Activated CD4-positive, alpha-beta T cell treated with anti-CD3 and anti-CD28 coated beads for 24 hours (primary cell): ENCODE measurements at places on chromosomes 6 and 20.

DNA sequence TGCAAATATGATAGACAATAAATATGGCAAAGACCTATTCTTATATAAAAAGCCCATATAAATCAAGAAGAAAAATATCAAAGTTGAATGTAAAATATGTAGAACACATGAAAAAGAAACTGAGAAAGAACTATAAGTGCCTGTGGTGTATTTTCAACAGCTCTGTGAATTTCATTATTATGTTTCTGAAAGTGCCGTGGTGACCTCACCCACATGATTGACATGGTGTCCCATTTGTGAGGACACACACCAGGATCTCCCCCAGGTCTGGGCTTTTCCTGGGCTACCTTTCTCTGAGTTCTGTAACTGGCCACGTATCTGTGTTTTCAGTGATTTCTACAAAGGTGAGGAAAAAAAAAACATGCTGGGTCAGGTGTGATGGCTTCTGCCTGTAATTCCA lies 86.7 kb downstream of the BMP6 start:
- no peak for DNase-seq

- no peak for DNase-seq
Observed at GRCh38 chr6:108157981-108158525, 7.8 kb upstream of the NR2E1 start.

DNA sequence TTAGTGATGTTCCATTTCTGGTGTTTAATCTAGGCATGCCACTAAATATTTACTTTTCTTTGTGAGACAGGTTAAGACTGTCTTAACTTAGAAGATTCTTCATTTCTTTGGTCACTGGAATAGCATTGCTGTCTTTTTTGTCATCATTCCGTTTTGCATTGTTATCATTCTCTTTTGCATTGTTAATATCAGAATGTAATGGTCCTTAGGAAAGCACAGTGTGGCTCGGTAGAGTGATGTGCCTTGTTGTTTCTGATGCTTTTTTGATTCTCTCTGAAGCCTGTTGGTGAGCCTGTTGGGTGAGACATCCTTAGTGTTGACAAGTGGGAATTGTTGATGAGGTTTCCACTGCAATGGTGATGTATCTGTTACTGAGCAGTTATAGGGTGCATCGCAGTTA lies 23.2 kb downstream of the PLCB4 start:
- no peak for DNase-seq

GRCh38 chr20:17919149-17919548 lies 49.4 kb downstream of the SNX5 start:
- DNase-seq: no peak

GRCh38 chr20:47675190-47676142 lies 109.8 kb downstream of the SULF2 start:
- no peak for DNase-seq

DNA sequence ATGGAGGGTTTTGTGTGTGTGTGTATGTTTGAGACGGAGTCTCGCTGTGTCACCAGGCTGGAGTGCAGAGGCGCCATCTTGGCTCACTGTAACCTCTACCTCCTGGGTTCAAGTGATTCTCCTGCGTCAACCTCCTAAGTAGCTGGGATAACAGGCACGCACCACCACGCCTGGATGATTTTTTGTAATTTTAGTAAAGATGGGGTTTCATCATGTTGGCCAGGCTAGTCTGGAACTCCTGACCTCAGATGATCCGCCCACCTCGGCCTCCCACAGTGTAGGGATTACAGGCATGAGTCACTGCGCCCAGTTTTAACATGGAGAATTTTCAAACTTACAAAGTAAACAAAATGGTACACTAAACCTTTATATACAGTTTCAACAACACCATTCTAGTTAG lies 22.8 kb downstream of the AMD1 start:
- DNase-seq: no peak

- DNase-seq: no peak
Observed at GRCh38 chr20:18688676-18689075, 100.8 kb downstream of the DTD1 start.

DNA sequence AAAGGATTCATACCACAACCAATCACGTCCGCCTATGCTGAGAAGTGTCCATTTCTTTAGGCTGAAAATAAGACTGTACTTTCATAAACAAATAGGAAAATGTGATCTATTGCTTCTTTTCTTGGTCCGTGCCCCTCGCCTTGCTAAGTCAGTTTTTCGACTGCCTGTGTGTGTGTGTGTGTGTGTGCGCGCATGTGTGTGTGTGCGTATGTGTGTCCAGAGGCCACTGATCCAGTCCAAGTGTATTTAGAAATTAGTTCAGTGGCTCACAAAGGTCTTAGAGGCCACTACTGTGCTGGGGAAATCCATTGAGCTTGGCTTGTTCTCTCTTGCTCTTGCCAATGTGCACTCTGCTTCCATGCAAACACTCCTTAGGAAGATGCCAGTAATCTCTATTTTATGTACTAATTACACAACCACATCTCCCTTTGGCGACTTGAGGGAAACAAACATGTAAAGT lies 50.5 kb downstream of the SLC22A23 start:
- no peak for DNase-seq

DNA sequence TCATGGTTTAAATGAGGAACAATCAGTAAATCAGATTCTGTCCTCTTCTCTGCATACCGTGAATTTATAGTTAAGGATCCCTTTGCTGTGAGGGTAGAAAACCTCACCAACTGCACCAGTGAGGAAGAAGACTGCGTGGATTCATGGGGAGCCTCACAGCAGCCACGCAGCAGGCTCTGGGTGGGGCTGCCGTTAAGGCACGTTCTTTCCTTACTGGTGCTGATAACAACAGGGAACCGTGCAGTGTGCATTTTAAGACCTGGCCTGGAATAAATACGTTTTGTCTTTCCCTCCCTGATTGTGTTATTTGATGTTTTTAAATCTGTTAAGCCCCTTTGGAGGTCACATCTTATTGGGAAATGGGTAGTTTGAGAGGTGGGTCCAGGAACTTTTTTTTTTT lies 17.6 kb upstream of the MYLK2 start:
- no peak for DNase-seq

DNA sequence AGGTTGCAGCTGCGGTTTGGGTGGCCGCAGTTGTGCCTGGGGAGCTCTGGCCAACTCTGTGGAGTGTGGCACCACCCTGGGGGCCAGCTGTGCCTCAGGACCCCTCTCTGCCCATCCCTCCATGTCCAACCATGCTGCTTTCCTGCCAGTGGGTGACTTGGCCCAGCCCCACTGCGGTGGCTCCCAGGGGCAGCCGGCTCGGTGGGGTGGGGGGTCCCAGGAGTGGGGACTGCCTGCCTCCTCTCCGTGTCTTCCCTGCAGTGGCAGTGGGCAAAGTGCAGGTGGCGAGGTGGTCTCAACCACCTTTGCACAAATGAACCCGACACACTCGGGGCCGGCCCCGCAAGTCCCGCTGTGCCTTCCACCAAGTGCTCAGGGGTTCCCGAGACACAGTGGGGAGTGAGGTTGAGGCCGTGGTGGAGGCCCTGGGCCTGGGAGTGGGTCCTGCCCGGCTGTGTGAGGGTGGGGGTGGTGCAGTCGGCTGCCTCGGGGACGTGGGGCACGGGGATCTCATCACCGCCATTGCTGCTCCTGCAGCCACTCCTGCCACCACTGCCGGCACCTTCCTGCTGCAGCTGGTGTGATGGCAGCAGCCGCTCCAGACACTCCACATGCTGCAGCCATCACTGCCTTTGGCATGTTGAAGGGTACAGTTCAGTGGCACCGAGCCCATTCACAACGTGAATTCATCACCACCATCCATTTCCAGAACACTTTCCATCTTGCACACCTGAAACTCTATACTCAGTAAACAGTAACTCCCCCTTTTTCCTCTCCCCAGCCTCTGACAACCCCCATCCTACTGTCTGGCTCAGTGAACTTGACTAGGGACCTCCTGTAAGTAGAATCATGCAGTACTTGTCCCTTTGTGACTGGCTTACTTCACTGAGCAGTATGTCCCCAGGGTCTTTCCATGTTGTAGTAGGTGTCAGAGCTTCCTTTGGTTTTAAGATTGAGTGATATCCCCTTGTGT lies 10.7 kb upstream of the SLCO4A1 start:
- DNase-seq: no peak

DNA sequence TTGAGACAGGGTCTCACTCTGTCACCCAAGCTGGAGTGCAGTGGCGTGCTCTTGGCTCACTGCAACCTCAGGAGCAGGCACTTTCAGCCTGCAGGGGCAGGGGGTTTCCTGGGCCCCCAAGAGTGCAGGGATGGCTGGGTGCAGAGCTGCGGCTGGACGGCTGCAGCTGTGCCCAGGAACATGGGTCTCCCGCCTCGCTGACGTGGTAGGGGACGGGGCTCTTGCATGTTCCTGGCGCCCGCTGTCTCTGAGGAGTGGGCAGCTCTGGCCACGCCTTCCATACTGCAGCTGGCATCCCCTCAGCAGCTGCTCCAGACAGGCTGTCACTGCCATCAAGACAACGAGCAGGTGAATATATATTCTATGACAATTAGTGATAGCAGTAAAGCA lies 2.2 kb upstream of the DEK start:
- DNase-seq: no peak

GRCh38 chr20:20513720-20514119 lies 145.8 kb downstream of the INSM1 start:
- DNase-seq: no peak

DNA sequence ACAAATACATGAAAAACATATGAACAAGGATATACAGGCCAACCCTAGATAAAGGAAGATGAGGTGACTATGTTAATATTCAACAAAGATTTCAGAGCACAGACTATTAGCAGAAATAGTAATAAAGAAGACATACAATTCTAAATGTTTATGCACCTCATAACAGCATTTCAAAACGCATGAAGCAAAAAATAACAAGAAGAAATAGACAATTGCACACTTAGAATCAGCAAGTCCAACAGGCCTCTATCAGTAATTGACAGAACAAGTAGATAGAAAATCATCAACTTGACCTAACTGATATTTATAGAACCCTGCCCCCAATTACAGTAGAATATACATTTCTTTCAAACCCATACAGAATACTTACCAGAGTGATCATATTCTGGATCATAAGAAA lies 11.4 kb upstream of the DOK5 start:
- DNase-seq: no peak

DNA sequence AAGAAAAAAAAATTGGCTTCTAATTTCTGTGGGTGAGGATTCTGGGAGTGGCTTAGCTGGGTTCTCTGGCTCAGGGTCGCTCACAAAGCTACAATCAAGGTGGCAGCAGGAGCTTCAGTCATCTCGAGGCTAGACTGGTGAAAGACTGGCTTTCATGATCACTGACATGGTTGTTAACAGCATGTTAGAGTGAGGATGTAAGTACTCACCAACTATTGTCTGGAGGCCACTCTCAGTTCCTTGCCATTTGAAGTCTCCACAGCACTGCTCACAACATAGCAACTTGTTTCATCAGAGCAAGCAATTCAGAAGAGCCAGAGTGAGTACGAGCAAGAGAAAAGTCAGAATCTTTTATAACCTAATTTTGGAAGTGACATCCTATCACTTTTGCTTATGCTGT lies 145.7 kb upstream of the PRSS16 start:
- no peak for DNase-seq

DNA sequence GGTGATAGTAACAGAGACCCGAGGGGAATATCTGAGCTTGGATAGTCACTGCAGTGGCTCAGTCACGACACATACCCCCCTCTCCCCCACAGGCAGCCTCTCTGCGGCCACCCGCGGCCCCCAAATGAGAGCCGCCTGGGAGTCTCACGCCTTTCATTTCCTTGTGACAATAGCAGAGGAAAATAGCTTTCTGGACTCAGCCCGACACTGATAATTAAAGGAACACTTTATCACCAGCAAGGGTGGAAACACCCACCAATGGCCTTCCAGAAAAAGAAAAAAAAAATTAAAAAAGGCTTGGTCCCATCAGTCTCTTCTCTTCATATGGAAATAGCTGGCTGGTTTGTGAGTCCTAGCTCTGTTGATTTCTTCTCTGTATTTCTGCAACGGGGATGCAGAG lies 35.1 kb upstream of the KCNG1 start:
- no peak for DNase-seq

- DNase-seq: no peak
Observed at GRCh38 chr6:17904491-17905120, 82.8 kb downstream of the KIF13A start.

GRCh38 chr6:19309661-19310060 lies 527.5 kb upstream of the ID4 start:
- no peak for DNase-seq

GRCh38 chr6:47633141-47633540 lies 65.2 kb upstream of the ADGRF4 start:
- DNase-seq: no peak

DNA sequence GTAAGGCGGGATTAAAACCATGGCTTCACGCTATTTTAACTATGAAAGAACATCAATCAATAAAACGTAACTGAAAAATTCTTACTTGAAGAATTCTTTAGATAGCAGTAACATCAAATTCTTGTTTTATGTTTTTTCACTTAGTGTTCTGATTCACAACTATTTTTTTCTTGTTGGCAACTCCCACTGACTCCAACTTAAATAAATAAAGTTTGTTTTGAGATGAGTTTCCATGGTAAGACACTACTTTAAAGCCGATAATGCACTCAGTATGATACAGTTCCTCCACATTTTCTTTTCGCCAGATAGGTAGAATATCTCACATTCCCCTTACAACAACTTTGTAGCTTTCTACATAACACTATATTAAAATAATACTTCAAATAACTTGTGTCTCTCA lies 33.1 kb upstream of the CNKSR3 start:
- DNase-seq: no peak

- no peak for DNase-seq
Observed at GRCh38 chr6:30258204-30258603, 45.0 kb upstream of the TRIM26 start.

DNA sequence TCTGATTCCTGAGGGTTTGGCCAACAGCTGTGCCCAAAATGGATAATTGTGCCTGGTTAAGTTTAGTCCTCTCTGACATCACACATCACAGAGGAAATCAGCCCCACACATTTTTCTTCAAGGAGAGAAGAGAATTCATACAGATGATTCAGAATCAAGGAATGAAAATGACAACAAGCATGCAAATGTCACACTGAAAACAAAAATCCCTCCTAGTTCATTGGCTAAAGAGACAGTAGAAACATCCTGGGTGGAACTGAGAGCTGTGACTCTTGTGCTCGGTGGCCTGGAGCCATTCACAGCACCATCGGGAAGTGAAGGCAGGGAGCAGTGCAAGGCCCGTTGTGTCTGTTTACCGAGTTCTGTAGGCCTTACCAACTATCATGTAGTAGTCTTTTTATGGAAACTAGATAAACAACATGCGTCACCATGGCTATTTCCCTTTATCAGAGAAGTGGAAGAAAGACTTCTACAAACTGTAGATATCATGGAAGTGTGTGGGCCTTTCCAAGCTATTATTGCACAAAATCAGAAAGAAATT lies 81.7 kb upstream of the TENT5A start:
- no peak for DNase-seq

DNA sequence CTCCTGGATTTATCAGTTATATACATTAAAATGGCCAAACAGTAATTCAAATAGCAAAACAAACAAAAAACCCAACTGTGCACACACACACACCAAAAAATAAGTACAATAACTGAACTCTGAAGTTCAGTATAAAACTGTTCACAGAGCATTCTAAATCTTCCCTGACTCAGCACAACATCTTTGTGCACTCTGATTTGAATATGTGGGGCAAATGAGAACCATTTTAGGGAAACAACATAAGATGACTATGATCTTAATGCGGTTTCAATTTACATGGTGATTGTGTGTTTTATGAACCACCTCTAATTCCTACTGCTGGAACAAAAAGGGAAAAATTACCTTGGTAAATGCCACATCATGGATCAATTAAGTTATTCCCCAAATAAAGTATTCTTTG lies 41.7 kb downstream of the PLAGL1 start:
- DNase-seq: no peak

- no peak for DNase-seq
Observed at GRCh38 chr6:6002005-6002847, 4.5 kb downstream of the NRN1 start.

- no peak for DNase-seq
Observed at GRCh38 chr20:43681991-43682410, 15.1 kb downstream of the MYBL2 start.
